Stimulated activated CD4-positive, alpha-beta T cell treated with anti-CD3 and anti-CD28 coated beads, Interleukin-15, amount 100 ng/mL, for 48 hours (primary cell): ENCODE measurements at places on chromosomes 1 and 21.
A peak's percentile ranks its signal among the peaks of the same experiment; 100 is the strongest.

GRCh38 chr1:18798946-18799345 lies 60.5 kb downstream of the TAS1R2 start:
- no peak for DNase-seq

- DNase-seq = no peak
These were observed 51.6 kb downstream of the PCBP3 start for GRCh38 chr21:45695086-45695485.

GRCh38 chr21:27292229-27292628 lies 325.3 kb upstream of the ADAMTS5 start:
- no peak for DNase-seq

- DNase-seq = no peak
These were observed 1.6 kb downstream of the PAX7 start for GRCh38 chr1:18632218-18632588.

DNA sequence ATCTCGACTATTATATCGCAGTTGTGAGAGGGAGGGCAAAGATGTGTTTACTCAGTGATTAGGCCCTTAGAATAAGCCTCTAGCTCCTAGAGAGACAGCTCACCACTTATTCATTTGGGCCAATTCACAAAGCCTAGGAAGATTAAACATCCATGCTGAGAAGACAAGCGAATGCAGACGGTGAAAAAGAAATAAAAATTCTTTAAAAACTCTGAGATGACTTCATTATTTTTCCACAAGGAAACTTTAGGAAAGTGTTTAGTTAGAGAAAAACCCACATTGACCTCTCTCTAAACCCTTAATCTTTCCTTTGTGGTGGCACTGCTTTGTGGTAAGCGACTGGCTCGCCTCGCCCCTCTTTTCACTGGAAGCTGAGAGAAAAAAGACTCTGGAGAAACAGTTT lies 146.8 kb upstream of the DMRTA2 start:
- no peak for DNase-seq

DNA sequence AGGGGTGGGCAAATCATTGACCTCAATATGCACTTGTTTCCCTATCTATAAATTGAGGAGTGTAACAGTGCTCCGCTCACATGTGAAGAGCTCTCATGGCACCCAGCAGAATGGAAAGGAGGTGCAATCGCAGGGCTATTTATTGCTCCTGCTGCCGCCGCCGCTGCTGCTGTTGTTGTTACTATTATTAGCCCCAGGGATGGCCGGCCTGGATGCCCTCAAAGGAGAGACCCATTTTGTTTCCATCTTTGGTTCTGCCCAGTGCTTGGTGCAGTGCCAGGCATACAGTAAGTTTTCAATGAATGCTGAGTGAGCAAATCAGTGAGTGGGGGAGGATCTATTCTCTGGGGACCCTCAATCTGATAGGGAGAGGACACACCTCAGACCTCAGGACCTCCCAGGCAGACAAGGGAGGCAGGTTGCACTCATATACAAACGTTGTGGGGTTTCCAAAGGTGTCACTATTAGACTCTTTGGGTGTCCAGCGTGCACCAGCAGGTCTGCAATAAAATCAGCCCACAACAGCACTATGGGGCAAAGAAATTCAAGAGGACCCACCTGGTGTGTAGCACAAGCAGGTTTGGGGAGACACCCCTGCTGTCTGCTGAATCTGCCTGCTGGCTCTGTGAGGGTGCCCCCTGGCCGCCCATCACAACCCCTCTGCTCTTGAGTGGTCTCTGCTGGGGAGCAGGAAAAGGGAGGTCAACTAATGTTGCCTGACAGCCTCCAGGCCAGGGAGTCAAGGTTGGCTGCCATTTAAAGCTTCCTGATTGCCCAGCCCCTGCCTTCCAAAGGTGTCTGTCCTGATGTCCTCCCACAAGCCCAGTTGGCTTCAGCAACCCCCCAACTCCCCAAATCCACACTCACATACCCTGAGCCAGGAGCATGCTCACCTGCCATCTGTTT lies 136.3 kb downstream of the ACTL8 start:
- no peak for DNase-seq

DNA sequence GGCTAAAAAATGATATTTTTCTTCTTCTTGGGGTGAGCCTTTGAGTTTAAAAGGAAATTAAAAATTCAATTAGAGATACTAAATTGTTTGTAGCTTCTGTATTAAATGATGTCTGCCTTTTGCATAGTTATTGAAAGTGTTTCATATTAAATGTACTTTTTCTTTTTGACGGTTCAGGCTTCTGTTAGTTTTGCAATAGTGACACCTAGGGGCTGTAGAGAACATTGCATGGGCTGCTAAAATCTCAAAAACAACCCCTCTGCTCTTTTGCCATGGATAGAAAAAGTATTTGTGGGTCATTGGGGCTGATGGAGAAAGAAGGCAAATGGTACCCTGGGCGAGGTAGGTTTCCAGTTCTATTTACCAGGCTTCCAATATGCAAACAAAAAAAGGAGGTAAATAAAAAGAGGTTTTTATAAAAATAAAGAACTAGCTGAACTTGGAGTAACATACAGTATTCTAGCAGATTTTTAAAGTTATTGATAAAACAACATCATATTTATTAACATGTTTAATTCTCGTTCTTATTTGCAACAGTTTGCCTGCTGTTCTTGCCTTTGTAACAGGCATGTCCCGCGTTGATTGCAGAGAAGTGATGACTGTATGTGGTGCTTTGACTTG lies 115.4 kb upstream of the HOOK1 start:
- no peak for DNase-seq

DNA sequence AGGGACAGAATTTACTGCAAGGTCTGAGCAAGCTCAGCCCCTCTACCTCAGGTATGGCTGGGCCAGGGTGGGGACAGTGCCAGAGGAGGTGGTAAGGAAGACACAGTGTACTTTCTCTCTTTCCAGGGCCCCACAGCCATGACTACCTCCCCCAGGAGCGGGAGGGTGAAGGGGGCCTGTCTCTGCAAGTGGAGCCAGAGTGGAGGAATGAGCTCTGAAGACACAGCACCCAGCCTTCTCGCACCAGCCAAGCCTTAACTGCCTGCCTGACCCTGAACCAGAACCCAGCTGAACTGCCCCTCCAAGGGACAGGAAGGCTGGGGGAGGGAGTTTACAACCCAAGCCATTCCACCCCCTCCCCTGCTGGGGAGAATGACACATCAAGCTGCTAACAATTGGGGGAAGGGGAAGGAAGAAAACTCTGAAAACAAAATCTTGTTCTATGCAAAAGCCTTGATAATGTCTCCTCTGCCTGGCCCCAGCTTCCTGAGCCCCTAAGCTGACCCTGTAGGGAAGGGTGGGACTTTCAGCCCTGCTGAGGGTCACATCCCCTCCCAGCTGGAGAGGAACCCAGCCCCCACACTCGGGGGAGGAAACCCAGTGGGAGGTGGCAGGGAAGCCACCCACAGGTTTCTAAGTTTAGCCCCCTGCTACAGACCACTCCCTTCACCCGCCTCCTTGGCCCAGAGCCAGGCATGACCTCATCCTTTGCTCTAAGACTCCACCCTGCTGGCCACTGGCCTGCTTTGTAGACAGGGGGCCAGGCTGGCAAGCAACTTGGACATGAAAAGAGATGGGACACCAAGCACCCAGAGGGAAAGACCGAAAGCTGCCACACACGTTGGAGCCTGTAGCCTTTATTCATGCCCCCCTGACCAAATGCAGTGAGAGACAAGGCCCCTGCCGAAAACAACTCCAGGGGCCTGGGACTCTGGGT lies 6.4 kb downstream of the RHOC start:
- DNase-seq = peak; percentile 62

DNA sequence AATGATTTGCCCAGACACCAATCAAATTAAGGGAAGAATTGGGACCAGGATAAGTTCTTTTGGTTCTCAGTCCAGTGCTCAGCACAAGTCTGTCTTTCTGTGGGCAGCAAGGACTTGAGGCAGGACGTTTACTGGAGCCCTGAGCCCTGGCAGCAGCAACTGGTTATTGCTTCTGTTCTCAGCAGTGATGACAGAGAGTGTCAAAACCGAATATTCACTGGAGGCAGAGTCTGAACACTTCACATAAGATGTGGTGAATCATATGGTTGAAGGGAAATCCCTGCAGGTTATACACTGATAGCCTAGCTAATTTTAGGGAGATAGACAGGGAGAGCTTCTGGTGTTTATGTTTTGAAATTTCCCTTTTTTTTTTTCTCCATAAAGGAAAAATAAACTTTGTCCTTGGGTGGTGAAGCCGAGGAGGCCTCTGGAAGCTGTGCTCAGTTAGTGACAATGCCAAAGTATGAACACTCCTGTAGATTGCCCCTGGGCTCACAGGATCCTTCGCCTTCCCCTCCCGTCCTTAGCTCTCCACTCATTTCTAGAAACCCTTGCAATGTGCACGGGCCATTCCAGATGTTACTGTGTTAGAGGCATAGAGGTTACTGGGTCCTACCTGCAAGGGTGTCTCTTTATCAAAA lies 26.3 kb upstream of the TSPAN2 start:
- DNase-seq = no peak

DNA sequence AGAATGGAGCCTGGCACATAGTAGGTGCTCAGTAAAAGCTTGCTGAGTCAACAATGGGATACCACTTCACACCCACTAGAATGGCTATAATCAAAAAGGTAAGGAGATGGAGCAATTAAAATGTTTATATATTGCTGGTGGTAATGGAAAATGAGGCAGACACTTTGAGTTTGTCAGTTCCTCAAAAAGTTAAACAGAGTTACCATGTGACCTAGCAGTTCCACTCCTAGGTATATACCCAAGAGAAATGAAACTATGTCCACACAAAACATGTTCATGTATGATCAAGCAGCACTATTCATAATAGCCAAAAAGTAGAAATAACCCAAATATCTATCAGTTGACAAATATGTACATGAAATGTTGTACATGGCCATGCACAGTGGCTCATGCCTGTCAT lies 74.8 kb upstream of the ECE1 start:
- DNase-seq = no peak

DNA sequence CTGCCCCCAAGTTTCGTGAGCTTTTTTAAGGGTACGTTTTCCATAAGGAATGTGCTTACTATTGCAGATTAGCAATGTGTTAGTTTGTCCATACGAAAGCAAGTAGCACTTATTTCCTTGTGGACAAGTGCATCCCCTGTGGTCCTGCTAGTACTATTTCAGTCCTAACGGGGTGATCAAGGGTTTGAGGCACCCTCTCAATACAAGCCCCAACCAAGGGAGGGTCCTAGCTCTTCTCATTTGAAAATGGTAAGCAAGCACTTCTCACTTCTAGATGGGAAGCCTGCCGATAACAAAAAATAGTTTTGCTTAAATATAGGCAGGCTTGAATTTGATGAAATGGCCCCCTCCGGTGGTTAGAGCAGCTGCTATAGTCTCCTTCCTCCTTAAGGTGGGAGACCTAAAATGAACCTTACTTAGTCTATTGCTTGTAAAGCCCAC lies 64.0 kb upstream of the HMCN1 start:
- DNase-seq = peak; percentile 15

DNA sequence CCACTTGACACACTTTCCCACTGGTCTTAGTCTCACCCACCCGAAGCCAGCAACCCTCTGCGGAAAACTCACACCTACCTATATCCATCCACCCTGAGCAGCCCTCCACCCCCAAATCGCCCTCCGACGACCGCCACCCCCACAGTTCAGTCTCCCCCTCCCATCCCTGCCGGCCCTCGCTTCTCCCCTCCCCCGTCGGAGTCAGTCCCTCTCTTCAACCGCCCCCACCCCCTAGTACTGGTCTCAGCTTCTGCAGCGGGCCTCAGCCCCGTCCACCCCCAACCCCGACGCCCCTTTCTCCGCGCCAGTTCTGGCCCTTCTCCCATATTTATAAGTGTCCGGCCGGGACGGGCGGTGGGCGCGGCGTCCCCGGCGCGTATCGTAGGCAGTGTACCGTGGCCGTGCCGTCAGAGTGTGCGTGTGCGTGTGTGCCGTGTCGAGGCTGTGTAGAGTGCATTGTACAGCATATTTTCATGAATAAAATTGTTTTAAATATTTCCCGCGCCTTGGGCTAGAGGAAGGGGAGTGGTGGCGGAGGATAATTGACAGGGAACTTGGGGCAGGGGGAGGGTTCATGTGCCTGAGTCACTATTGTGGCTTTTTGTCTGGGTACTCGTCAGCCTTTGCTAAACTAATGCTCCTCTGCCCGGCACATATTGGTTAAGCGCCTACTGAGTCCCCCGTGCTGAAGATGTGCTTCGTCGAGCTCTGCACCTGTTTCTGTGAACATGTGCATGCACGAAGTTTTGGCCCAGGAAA lies 22.0 kb downstream of the FOXO6 start:
- no peak for DNase-seq

DNA sequence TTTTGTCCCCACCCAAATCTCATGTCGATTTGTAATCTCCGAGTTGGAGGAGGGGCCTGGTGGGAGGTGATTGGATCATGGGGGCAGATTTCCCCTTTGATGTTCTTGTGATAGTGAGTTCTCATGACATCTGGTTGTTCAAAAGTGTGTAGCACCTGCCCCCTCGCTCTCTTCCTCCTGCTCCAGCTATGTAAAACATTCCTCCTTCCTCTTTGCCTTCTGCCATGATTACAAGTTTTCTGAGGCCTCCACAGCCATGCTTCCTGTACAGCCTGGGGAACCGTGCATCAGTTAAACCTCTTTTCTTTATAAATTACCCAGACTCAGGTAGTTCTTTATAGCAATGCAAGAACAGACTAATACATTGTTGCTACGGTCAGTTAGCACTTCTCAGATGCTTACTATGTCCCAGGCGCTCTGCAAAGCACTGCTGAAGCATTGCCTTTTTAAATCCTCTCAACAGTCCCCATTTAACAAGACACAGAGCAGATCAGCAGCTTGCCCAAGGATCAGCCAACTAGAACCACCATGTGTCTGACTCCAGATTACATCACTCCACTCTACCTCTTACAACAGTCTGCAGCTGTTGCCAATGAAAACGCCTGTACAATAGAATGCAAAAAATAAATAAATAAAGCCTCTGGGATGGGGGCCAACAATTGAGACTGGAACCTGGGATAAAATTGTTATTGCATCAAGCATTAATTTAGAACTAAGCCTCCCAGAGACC lies 52.4 kb upstream of the USP1 start:
- DNase-seq = no peak

DNA sequence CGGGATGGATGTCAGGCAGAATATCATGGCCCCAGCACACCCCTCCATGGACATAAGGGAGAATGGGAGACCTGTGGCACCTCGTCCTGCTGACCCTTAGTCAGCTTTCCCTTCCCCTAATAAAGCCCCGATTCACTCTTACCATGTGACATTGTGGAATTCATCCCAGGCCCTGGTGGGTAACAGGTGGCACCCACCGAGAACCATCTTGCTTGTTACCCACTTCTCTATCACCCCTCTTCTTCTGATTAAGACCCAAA lies 32.9 kb downstream of the CSMD2 start:
- no peak for DNase-seq
